NCI-H1105 treated with DMSO at 0.1 percent for 48 hours (cell line): ENCODE measurements at places on chromosomes 12 and 14.

DNA sequence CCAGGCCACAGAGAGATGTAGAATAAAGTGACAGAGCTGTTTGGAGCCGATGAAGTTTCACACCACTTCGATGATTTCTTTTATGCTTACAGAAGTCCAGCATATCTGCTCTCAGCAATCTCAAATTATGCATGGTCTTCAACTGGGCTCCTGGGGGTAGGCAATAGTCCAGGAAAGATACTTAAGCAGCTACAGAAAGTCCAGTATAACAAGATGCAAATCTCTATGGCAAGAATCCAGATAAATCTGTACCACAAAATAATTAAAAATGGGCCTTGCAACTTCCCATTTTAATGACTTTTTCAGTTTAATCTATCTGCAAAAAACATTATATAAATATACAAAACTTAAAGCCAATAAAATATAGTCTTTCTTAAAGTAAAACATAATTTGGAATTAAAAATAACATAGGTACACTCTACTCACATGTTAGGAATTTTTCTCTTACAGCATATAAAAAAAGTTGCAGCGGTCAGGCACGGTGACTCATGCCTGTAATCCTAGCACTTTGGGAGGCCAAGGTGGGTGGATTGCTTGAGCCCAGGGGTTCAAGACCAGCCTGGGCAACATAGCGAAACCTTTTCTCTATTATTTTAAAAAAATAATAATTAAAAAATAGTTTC, 20.5 kb upstream of the RAD51AP1 start:
- DNase-seq = no peak

DNA sequence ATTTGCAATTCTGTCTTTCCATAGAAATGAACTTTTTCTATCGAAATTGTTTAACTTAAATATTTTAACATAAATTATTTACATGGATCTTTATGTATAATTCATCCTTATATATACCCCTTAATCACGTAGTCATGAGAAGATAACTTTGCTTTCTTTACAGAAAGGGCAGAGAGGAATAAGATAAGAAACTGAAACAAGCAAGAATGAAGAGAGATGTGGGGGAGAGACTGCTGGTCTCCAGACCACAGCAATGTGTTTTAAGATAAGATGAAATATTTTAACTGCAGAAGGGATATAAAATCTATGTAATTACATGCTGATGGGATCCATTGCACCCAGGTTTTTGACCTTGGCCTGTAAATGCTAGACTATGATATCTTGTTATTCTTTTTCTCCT, 34.7 kb upstream of the DNM1L start:
- no peak for DNase-seq

DNA sequence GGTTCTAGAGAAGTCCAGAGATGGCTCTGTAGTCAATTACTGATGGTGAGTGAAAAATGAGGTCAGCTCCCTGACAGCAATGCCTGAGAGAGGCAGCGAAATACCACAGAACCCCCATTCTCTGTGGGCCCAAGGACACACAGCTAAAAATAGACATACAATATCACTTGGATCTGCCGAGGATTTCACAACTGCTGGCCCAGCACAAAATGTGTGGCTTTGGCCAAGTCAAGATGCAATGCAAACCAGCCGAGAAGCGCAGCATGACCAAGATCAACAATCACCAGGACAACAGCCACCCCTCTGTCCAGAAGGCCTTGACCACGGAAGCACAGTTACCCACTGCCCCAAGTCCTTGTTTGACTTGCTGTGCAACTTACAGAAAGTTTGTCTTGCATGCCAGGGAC, 52.2 kb downstream of the CKAP4 start:
- DNase-seq = no peak

DNA sequence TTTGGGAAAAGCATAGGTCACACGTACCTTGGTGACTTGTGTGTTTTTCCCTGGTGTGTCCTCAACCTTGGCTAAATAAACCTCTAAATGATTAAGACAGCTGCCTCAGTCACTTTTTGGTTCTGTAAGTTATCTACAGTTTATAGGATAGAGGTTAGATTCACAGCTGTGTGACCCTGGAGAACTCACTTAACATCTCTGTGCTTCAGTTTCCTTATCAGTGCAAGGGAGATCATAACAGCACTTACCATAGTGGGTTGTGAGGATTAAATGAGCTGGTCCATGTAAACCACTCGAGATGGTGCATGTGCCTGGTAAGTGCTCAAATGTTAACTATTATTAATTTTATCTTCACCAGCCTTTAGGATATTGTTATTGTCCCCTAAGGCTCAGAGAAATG, 35.4 kb upstream of the CHST11 start:
- no peak for DNase-seq

DNA sequence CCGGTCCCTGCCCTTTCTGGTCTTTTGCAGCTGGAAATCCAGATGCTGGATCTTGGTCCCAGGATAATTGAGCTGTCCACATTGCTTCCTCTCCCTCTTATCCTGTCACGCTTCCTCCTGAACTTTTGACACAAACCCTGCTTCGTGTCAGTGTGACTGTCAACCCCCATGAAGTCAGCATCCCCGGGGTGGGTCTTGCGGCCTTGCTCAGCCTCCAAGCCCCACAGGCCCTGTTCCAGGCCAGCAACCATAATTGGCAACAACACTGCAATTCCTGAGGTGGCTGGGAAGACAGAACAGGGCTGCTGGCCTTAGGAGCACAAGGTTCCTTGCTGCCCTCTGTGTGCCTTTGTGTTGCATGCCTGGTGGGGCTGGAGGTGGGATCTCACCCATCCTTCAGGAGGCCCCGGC, 74.9 kb downstream of the NTF3 start:
- no peak for DNase-seq

DNA sequence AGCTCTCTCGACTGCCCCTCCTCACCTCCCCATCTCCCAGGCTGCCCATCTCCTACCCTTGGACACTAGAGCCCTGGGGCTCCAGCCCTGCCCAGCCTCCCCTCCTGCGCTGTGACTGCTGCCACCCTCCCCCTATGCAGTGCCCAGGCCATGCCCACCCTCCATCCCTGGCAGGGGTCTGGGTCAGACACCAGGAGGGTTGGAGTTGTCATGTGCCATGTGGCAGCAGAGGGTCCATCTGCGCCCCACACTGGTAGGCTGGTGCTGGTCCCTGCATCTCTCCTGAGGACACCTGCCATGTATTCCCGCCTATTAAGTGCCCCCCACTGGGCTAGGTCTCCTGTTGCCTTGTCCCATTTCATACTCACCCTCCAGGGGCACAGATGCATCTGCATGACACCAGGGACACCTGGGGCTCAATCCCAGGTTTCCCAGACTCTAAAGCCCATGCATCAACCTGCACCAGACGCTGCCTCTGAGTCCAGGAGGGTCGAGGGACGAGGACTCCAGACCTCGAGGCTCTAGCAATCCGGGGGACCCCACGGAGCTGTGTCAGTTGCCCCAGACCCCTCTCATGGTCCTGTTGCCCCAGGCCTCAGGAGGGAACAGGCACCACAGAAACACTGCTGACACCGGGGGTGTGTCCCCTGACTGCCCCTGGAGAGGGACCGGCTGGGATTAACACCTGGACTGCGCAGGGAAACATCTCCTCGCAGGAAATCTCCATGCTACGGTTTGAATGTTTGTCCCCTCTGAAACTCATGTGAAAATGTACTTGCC, 23.4 kb upstream of the SFSWAP start:
- DNase-seq = no peak

DNA sequence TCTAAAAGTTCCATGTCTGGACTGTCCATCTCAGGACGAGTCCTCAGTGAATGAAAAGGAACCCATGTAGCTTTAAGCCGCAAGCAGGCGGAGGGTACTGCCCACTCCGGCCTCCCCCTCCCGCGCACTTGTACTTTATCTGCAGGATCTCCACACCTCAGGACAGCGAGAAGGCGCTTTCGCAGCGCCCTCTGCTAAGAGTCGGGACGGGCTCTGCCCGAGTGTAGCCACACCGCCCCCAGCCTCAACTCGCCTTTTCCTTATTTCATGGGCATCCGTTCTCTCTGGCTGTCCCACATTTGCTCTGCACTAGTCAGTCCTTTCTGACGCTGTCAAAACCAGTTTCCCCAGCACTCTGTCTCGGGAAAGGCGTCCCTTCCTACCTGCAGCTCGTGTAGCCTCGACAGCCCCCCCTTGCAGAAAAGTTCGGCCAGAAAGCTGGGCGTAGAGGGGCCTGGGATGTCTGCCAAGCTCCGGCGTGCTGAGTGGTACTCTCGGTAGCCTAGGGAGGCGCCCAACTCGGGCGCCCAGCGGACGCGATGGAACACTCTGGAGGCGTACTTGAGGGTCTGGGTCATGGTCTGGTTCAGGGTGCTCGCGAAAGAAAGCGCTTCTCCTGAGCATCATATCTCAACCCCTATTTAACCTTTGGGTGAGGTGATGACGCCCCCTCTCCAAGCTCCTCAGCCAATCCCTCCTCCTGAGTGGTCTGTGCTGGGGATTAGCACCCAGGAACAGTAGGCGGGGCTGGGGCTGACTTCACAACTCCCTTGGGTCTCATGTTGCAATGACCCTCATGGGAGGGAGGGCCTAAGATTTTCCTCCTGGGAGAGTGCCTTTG, at the start of gene CYP27B1:
Gene CYP27B1, minus strand, starts transcription at position 615 of the 841 bp plus-strand sequence. Its CDS starts 37 bp downstream, at position 578.
- peak; percentile 38 for DNase-seq

DNA sequence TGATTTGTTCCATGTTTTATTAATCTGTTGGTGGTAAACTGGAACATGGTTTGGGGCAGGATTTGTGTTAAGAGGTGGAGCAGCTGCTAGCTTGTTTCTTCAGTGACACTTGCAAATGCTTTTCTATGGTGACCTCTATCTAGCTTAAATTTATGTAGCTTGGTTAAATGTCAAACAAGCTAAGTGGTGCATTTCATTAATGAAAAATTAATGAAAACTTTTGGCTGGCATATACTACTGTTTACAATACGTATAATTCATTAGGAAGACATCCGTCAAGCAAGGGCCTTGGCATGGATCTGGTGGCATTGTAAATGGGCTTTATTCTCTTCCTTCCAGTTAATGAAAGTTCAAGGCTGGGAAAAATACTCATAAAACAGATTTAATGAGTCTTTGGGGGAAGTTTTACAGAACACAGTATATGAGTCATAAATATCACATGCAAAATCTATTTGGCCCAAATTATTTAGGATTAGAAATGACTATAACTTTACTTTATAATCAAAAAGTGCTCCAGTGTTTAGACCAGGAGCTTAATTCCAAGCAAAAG, 807.7 kb upstream of the SEL1L start:
- no peak for DNase-seq

- DNase-seq = no peak
Measured at GRCh38 chr12:79141776-79142175, 277.2 kb downstream of the SYT1 start.

GRCh38 chr12:72315858-72316257, 43.7 kb downstream of the TRHDE start:
- DNase-seq = no peak

- DNase-seq = no peak
Measured at GRCh38 chr12:20740972-20741371, 45.8 kb downstream of the SLCO1C1 start.

GRCh38 chr12:15193946-15194345, 27.3 kb downstream of the RERG start:
- no peak for DNase-seq

DNA sequence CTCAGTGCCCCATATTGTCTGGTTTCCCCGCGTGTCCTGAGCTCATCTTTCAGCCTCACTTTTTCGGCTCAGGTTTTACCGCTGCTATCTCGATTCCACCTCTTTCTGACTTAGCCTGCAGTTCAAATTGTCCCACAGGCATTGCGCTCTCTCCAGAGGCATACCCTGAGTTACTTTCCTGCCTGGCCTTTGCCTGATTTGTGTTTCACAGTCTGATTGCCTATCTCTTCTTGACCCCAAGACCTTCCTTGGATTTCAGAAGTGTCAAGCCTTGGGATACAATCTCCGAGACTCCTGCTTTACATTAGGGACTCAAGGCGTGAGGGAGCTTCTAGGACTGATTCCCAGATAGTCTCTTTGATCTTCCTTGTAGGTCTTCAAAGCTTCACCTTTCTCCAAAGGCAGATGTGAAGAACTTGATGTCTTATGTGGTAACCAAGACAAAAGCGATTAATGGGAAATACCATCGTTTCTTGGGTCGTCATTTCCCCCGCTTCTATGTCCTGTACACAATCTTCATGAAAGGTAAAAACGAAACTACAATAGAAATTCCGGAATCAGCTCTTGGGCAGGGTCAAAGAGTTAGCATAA, 629 bp downstream of the LETMD1 start:
- DNase-seq = no peak

- DNase-seq = no peak
Measured at GRCh38 chr12:53591301-53592206, 34.6 kb downstream of the ATF7 start.

GRCh38 chr14:96177766-96178375, 26.8 kb upstream of the BDKRB2 start:
- no peak for DNase-seq

DNA sequence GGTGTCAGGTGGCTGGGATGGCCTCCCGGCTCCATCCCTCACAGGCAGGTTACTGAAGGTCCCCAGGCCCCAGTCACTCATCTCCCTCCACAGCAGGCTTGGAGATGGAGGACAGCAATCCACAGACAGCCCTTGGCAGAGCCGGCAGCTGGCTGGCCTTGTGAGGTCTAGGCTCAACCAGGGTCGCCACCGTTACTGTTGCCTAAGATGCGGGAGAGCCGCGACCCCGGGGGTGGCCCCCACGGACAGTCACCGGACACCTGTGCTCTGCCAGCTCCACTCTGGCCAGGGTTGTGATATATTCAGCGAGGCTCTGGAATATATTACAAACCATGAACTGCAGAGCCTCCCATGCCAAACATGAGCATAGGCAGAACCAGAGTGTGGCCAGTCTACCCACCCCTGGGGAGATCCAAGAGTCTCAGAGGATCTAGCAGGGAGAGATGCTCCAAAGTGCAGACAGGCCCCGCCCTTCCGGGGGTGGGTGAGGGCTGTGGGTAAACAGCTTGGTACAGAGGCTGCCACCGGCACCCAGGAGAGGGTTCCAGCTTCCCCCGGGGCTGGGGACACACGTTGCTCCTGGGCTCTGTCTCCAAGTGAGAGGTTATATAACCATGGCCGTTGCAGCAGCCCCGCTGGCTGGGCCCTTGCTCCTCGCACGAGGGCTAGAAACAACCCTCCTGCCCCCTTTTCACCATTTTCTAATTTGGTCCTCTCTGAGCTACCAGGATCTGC, 55.9 kb upstream of the DIO3 start:
- no peak for DNase-seq

DNA sequence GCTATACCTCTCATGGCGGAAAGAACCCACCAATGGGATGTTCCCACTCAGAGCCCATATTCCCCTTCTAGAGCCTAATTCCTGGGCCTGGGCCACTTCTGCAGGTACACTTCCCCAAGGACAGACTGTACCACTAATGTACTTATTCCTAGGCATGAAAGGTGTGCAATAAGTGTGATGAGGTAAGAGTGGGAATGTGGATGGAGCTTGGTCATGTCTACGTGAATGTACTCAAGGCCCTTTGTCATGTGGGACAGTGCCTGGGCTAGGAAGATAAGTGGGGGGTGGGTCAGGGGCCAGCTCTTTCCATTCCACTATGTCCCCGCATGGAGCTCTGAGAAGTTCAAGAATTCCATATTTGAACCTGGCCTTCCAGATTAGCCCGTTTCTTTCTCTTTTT, 63.4 kb upstream of the FUT8 start:
- DNase-seq = no peak
